ENCODE measurements at places on chromosomes 6 and 20. TPM values are rescaled to one million over a fixed set of nuclear protein-coding genes. Genes with fewer than 3 reads are reported as not detected.

DNA sequence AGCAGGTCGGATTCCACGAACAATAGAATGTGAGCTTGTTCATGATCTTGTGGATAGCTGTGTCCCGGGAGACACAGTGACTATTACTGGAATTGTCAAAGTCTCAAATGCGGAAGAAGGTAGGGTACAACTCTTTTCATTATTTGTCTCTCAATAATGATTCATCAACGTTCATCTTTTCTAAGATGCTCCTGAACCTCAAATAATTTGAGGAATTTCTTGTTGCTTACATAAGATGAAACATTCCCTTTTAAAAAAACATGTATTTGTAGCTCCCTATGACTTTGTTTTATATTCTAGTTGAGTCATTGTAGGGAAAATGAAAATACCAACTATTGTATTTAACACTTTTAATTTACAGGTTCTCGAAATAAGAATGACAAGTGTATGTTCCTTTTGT lies 17.0 kb downstream of the MCM8 start:
- DNase-seq = no peak

Gene GSTA5
- not detected for total RNA-seq

Gene ENPP5
- 8.6 TPM for total RNA-seq

Gene SDCBP2
- 7.7 TPM for total RNA-seq

- no peak for DNase-seq
Observed at GRCh38 chr6:77292564-77293546, 170.4 kb downstream of the HTR1B start.

Gene TMEM244
- total RNA-seq = not detected

DNA sequence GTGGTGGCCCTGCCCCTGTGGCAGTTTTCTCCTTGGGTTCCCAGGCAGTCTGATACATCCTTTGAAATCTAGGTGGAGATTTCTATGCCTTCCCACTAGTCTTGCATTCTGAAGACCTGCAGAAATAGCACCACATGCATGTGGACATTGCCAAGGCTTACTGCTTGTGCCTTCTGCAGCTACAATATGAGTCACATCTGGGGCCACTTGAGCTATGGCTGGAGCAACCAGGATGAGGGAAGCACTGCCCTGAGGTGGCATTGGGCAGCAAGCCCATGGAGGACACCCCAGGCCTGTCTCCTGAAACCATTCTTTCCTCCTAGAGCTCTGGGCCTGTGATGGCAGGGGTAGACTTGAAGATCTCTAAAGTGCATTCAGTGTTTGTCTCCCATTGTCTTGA lies 15.7 kb upstream of the HLA-DQB2 start:
- no peak for DNase-seq

GRCh38 chr20:21559305-21559704 lies 45.4 kb upstream of the NKX2-2 start:
- DNase-seq = no peak

DNA sequence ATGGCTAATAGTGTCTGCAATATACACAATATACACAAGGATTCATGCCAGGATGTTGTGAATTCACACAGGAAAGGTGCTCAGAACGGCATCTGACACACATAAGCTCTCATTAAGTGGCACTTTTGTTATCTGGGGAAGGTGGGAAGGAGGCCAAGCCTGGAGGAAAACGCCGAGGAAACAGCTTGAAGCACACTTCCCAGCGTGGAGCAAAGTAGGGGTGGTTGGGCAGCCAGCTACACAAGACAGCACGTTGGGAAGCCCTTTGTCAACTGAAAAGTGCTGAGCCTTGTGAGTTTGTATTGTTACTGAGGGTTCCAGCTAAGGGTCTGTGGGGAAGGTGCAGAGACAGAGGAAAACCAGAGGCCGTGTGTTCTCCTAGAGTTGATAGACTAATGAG lies 181.0 kb downstream of the ZMYND8 start:
- no peak for DNase-seq

Gene CST2
- total RNA-seq = not detected

- no peak for DNase-seq
Observed at GRCh38 chr6:138378463-138378862, 758 bp downstream of the SMIM28 start.

GRCh38 chr6:37371154-37372083 lies 17.6 kb downstream of the RNF8 start:
- DNase-seq = no peak

Gene C6orf15
- not detected for total RNA-seq

Measured in omental fat pad (tissue), 4 donors.